NCI-H2029 (cell line): ENCODE measurements at places on chromosomes 2 and 18.
A peak's percentile ranks its signal among the peaks of the same experiment; 100 is the strongest.

- no peak for DNase-seq
These were observed 218.5 kb downstream of the KCNS3 start for GRCh38 chr2:18096836-18097405.

DNA sequence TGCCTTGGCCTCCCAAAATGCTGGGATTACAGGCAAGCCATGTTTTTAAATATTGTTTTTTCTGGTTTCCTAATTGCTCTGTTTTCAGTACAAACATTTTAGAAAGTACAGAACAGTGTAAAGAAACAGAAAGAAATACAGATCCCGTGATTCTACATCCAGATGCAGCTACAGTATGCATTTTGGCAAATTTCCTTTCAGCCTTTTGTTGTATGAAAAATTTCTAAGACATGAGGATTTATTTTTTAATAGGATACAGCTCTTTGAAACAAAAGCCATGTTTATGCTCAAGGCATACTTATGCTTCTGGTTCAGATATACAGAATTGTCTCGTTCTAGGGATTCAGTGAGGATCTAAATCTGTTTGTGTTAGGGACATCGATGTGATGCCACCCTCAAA lies 109.5 kb downstream of the MAP2 start:
- DNase-seq = no peak

DNA sequence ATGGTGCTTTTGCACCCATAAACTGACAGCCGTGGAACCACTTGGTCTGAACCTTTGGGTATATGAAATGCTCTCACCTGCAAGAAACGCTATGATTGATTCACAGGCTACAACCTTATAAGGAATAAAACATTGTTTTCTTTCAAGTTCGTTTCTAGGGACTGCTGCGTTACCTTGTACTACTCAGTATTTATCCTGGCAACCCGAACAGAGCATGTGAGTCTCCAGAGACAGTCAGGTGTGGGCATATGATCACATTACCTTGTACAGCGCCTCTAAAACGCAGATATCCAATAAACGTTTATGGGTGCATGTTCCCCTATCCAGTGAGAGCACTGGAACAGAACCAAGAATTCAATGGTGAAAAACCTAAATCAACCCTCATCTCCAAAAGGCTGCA lies 1.7 kb downstream of the CCBE1 start:
- no peak for DNase-seq

DNA sequence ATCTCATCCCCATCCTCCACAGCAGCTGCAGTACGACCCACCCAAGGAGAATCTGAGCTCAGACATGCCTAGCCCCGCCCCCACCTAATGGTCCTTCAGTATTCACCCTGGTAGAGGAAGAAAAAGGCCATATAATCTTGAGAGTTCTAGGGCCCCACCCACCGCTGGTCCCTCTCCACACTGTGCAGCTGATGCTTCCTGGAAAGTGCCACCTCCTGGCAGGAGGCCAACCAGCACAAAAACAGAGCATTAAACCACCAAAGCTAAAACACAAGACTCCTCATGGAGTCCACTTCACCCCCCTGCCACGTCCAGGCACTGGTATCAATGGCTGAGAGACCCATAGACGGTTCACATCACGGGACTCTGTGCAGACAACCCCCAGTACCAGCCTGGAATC lies 40.7 kb downstream of the MC4R start:
- DNase-seq = no peak

- DNase-seq = peak; percentile 62
These were observed 311.8 kb downstream of the LNPK start for GRCh38 chr2:175690113-175690837.

- DNase-seq = no peak
These were observed at the start of gene CYP27C1 for GRCh38 chr2:127220102-127220767. Gene CYP27C1, minus strand, starts transcription at chr2:127220299. Its CDS starts 29 bp downstream, at chr2:127220270.

DNA sequence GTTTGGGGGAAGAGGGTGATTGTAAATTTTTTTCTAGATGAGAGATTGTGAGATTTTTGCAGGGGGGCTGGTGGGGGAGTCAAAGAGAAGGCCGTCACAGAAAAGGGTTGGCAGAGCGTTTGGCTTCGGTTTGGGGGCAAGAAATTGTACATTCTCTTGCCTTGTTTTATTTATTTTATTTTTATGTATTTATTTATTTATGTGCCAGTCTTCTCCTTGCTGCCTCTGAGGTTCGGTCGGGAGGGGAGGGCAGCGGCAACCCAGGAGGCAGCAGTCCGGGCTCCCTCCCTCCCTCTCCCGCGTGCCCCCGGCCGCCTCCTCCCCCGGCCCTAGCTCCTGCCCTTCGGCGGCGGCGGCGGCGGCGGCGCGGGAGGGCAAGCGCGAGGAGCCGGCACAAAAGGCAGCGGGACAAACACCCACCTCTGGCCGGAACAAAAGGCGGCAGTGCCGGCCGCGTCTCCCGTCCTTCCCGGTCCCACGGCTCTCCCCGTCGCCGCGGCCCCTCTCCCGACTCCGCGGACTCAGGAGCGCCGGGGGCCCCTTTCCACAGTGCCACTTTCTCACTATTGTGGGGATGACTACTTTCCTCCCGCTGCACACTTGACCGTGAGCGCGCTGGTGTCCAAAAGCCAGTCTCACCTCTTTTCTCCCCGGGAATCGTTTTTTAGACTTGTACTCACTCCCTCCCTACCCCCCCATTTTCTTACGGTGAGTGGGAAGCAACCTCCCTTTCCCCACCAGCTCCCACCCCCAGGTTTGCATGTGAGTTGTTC lies 1.2 kb downstream of the BCL11A start:
- peak; percentile 35 for DNase-seq

GRCh38 chr18:27996801-27997272 lies 180.1 kb downstream of the CDH2 start:
- no peak for DNase-seq

DNA sequence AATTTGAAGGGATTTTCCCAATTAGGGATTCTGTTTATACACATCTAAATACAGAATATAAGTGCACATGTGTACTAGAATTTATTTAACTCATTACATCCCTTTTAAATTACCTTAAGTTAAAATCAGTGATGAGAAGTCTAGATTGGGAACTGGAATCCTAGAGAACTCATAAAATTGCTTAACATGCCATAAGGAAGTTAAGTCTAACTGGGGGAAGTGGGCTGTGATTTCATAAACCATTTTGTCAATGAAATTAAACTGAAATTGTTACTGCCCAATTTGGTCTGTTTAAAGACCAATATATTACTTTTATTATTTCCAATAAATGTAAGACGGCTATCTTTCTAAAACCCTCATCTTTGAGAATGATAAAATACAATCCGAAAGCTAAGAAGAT lies 72.3 kb upstream of the CD226 start:
- no peak for DNase-seq

- no peak for DNase-seq
These were observed 11.2 kb downstream of the ITSN2 start for GRCh38 chr2:24349097-24349496.

- no peak for DNase-seq
These were observed 1010.9 kb upstream of the NXPH2 start for GRCh38 chr2:139790807-139791752.

DNA sequence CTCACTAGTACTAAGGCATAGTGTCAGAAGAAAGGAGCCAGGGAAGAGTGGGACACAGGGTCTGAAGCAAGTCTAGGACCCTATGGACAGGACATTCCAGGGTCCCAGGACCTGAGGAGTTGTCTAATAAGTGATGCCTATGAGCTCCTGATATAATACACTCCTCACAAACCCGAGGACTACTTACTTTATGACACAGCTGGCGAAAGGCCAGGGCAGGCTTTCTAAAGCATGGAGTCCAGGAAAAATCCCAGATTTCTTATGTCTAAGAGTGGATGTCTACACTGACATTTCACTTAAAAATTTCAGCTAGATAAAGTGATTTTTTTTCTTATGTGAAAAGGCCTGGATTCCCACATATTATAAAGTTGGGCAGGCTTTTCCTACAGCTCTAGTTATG lies 502.2 kb upstream of the SETBP1 start:
- DNase-seq = no peak

GRCh38 chr2:159050426-159050825 lies 82.0 kb downstream of the TANC1 start:
- DNase-seq = no peak

GRCh38 chr2:170744248-170745002 lies 25.8 kb upstream of the ERICH2 start:
- DNase-seq = peak; percentile 44

DNA sequence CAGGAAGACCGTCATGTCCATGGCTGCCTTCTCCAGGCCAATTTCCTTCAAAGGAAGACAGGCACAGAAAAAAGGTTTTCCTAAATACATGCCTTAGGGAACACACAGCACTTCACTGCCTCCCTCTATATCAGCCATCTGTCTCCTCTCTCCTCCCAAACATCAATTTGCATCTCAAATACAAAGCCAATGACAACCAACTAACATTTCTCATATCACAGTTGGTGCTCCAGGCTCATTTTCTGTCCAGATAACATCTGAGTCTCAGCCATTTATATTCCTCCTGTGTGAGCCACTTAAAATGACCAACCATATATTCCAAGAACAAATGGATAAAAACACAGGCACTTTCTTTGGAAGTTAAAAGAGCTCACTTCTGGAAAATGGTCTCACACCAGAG lies 62.5 kb upstream of the ACAA2 start:
- DNase-seq = no peak

GRCh38 chr2:182541268-182541667 lies 114.4 kb upstream of the PDE1A start:
- no peak for DNase-seq

DNA sequence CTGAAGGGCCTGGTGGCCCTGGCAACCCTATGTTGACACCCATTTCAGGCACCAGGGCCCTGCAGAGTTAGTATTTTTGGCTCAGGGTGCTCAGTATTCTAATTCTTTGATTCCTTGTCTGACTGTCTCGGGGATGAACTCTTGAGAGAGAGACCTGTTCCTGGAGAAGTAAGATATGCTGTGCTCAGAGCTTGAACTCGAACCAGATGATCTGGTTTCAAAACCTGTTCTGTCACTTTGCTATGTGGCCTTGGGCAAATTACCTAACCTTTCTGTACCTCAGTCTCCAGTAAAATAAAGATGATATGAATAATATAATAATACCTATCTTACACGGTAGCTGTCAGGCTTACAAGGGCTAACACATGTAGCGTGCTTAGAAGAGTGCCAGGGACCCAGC lies 294.2 kb downstream of the DYSF start:
- no peak for DNase-seq

GRCh38 chr2:69605284-69605683 lies 38.3 kb downstream of the AAK1 start:
- no peak for DNase-seq

DNA sequence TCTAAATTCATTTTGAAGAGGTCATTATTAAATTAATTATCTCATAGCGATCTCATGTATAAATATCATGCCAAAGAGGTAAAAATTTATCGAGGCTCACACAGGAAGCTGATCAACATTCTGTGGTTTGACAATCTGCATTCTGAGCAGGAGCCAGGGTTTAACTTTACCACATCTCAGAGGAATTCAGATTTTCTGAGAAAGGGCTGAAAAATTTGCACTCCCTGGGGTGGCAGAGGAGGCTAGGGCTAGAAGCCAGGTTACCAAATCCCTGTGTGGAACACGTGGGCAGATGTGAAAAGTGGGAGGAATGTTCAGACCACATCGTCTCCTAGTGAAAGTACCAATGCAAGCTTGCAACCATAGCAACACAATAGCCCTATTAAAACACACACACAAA lies 63.5 kb upstream of the CTLA4 start:
- DNase-seq = no peak

GRCh38 chr2:105425936-105426625 lies 27.2 kb upstream of the FHL2 start:
- no peak for DNase-seq

GRCh38 chr2:55391155-55391554 lies 28.5 kb downstream of the CCDC88A start:
- no peak for DNase-seq

GRCh38 chr2:73013936-73014335 lies 57.6 kb downstream of the SFXN5 start:
- no peak for DNase-seq

GRCh38 chr2:16275131-16275530 lies 334.8 kb downstream of the MYCN start:
- no peak for DNase-seq

DNA sequence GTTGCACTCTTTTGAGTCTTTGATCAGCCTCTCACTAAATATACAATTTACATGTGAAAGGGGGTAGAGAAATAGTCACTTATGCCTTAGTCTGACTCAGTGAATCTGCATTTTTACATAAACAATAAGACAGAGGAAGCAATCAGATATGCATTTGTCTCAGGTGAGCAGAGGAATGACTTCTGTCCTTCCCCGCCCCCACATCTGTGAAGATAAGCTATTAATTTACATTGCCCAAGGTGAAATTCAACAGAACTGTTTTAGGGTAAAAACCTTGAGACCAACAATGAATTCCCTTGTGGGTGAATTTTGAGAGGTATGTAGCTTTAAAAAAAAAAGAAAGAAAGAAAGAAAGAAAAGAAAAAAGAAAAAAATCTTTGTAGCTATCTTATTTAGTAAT lies 1302.9 kb upstream of the ACVR2A start:
- no peak for DNase-seq

DNA sequence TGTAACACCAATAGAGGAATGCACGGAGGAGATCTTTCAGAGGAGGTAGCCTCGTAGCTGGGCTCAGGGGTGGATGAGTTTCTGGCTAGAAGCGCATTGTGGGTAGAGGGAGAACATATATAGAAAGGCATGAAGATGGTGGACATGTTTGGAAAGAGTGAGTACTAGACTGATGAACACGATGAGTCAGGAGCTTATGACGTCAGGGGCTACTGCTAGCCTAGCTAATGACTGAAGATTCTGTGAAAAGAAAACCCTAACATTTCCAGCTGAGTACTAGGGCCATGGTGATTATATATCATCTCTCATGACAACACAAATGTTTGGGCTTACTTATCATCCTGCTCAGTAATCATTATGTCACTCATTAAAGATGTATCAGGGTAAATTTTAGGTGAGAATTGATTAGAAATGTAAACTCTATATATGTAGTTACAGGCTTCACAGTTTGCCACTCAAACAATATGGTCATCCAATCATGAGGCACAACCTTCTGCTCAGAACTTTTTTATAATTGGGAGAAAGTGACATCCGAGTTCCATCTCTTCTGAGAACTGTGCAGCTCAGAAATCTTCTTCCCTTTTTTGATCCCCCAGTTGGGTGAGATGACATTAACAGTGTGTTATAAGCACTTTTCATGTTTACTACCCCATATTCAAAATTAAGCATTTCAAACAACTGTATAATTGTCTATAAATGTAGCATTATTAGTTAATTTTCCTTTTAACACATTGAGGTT lies 22.2 kb upstream of the IL1RN start:
- no peak for DNase-seq

- no peak for DNase-seq
These were observed 11.6 kb downstream of the FHL2 start for GRCh38 chr2:105387225-105387624.

GRCh38 chr18:37465958-37466357 lies 99.6 kb downstream of the CELF4 start:
- no peak for DNase-seq

GRCh38 chr2:38959938-38960608 lies 70.4 kb downstream of the ARHGEF33 start:
- DNase-seq = no peak

GRCh38 chr18:5073026-5073944 lies 123.8 kb downstream of the AKAIN1 start:
- peak; percentile 3 for DNase-seq

- DNase-seq = no peak
These were observed 54.4 kb upstream of the CCDC68 start for GRCh38 chr18:55013685-55014084.

GRCh38 chr2:46663614-46664013 lies 184.2 kb downstream of the TMEM247 start:
- DNase-seq = no peak
